Astrocyte (in vitro differentiated cells and primary cell): ENCODE measurements at places on chromosomes 16 and 17. TPM values are rescaled to one million over a fixed set of nuclear protein-coding genes. Genes with fewer than 3 reads are reported as not detected.
A peak's percentile ranks its signal among the peaks of the same experiment; 100 is the strongest.

GRCh38 chr17:78676412-78677302 lies 99.5 kb upstream of the DNAH17 start:
- no peak for DNase-seq

- DNase-seq: no peak
Observed at GRCh38 chr16:56259425-56259779, 68.1 kb downstream of the GNAO1 start.

The KRT16 gene
- total RNA-seq: 0.79 and 1.3 TPM in 2 replicates

The NUP88 gene
- 43.3 and 46.6 TPM in 2 replicates for total RNA-seq

GRCh38 chr17:75228305-75228704 lies 22.8 kb downstream of the NUP85 start:
- no peak for DNase-seq

The MYOCD gene
- 1.4 and 2.8 TPM in 2 replicates for total RNA-seq

- DNase-seq: peak; percentile 71
Observed at GRCh38 chr17:31067691-31068184, 27.0 kb upstream of the NF1 start.

The TPSD1 gene
- not detected in 2 replicates for total RNA-seq

DNA sequence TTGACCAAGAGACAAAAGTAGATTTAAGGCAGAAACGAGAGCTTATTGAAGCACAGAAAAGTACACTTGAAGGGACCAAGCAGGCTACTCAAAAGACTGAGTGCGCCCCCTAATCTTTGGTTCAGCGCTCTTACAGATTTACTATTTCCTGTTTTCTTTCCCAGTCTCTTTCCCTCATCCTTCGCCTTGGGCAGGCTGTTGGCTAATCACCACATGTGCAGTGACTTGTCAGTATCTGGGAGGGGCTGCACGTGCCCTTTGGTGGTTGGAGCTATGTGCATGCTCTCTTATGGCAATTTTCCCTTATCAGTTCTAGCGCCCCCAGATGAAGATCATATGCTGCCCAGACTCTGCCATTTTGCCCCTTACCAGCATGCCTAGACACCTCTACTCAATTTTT lies 35.4 kb upstream of the SHISA6 start:
- DNase-seq: no peak

GRCh38 chr16:68539711-68540239 lies 684 bp downstream of the ZFP90 start:
- DNase-seq: no peak

The MYO1C gene
- total RNA-seq: 132 and 134 TPM in 2 replicates

GRCh38 chr17:39080421-39081078 lies 70.9 kb downstream of the PLXDC1 start:
- DNase-seq: peak; percentile 47

DNA sequence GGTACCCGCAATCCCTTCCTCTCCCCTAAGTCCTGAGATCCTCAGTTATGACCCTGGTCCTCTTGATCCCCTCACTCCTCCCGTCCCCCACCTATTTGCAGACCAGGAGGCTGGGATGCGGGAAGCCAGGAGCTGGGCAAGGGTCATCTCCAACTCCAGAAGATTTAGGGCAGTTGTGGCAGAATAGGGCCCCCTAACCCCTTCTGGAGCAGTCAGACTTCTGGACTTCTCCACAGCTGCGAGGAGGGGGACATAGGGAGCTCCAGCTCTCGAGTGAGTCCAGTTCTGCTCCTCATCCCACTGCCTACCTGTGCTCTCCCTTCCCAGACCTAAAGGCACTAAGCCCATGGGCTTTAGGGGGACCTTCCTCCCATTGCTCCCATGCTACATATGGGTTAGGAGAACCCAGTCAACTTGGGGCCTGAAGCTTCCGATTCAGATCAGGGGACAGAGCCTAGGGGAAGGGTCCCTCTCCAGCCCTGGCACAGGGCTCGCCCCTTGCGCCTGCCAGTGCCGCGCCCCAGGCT lies 1.3 kb downstream of the WNK4 start:
- DNase-seq: no peak

The TBC1D3C gene
- not detected in 2 replicates for total RNA-seq

DNA sequence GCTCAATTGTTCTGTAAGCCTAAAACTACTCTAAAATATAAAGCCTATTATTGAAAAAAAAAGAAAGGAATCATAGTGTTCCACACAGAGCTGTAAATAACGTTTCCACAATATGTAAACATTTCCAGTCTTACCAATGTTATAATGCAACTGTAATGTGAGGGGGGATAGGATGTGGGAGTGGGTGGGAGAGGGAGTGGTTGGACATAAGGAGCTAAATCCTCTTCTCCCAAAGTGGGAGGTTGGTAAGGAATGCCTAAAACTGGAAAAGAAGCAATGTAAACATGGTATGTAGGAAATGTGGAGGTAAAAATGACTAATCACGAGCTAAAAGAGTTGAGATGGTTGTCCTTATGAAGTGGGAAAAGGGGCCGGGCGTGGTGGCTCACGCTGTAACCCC lies 17.6 kb upstream of the SBK1 start:
- no peak for DNase-seq

GRCh38 chr17:66043419-66043818 lies 148.5 kb downstream of the CEP112 start:
- DNase-seq: no peak

GRCh38 chr17:61305024-61305423 lies 94.6 kb upstream of the TBX2 start:
- DNase-seq: no peak

The HOXB6 gene
- total RNA-seq: not detected in 2 replicates

The CRYM gene
- 0.34 and 0.50 TPM in 2 replicates for total RNA-seq

DNA sequence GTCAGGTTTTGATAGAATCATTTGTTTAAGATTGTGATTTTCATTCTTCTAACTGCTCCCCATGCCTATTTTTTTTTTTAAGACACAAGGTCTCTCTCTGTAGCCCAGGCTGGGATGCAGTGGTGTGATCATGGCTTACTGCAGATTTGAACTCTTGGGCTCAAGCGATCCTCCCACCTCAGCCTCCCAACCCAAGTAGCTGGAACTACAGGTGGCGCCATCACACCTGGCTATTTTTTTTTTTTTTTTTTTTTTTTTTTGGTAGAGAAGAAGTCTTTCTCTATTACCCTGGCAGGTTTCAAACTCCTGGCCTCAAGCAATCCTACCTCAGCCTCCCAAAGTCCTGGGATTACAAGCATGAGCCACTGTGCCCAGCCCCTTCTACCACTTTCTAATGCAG lies 223.3 kb downstream of the CBLN1 start:
- DNase-seq: no peak

GRCh38 chr16:17423221-17423620 lies 47.5 kb downstream of the XYLT1 start:
- DNase-seq: no peak

DNA sequence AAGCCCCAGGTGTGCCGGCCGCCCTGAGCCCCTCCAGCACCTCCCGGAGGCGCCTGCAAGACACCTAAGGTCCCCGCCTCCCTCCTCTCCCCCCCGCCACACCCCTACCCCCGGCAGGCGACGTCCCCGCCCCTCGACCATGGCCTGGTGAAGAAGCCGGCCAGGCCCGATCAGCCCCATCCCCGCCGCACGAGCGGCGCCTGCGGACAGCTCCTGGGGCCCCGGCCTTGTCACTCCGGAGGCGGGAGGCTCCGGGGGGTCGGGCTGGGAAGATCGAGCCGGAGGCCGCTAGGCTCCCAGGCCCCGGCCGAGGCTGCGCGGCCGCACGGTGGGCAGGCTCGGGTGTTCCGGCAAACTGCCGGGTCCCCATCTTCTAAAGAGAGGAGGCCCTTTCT lies 405 bp upstream of the ACE start:
- DNase-seq: no peak

The PRR11 gene
- 10.3 and 14.9 TPM in 2 replicates for total RNA-seq

- no peak for DNase-seq
Observed at GRCh38 chr16:4648917-4649316, 24.3 kb downstream of the MGRN1 start.

The CMTM4 gene
- 20.2 and 20.9 TPM in 2 replicates for total RNA-seq

- no peak for DNase-seq
Observed at GRCh38 chr17:61321344-61321743, 78.3 kb upstream of the TBX2 start.

- no peak for DNase-seq
Observed at GRCh38 chr17:21007646-21008045, 35.2 kb downstream of the USP22 start.
